Stimulated activated naive CD8-positive, alpha-beta T cell treated with anti-CD3 and anti-CD28 coated beads, Interleukin-15, Interleukin-2, amounts not matched to agents 100 U/mL and 50 U/mL, for 24 hours (primary cell): ENCODE measurements at places on chromosomes 1 and 21.

- DNase-seq: peak; percentile 35
These were observed 10.1 kb upstream of the SESN2 start for GRCh38 chr1:28249013-28249865.

DNA sequence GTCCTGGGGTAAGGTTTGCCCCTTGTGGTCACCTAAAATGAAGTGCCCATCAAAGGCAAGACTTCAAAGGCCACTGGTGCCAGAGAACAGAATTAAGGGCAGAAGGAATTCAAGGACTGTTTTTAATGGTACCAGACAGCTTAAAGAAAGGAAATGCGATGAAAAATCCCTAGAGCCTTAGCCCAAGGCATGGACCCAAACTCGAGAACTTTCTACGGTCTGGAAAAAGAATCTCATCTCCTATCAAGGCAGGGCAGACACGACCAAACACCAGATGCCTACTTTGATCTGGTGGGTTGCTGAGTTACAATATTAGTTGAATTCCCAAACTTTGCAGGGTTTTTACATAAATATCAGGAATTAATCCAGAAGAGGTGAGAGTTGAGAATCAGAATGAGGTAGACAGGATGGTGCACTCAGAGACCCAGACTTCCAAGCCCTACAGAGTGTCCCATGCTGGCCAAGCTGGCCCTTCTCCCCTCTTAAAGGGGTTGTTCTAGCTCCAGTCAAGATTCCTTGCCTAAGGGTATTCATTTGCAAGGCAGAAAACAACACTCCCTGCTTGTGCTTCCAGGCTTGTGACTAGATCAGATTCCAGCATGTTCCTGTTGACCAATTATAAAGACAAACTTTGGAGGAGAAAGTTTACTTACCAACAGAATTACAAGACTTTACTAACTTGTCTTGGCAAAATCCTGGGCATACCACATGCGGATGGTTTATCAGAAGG is 48.0 kb downstream of the EDN2 start:
- no peak for DNase-seq

DNA sequence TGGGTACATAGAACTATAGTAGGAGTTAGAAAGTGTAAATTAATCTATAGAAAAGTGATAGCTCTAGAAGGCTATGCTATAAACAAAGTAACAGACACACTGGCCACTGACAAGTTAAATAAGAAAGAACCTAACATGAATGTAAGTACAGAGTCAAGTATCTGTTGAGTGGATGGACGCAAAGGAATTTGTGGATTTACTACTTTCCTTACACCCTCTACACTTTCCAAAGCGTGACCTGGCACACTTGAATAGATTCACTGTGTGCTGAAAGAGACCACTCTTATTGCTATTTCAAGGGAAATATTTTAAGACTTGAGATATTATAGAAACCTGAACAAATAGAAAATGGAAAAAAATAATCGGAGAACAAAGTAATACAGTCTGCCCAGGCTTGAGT is 142.8 kb upstream of the SAMSN1 start:
- no peak for DNase-seq

DNA sequence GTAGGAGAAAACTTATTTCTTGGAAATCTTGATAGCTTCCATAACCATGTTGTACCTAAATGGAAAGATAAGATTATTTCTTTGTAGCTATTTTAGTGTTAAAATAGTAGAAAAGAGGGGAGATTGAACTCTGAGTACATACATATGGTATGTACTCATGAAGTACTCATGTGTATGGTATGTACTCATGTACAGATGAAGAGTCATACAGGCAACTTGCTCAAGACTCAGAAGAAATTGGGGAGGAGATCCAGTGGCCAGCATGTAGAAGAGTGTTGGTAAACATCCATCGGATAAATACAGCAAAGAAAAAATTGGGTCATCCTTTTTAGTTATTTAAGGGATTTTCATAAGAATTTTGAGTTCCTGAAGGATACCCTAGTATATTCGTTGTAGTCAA is 29.0 kb downstream of the MDM4 start:
- DNase-seq: no peak

DNA sequence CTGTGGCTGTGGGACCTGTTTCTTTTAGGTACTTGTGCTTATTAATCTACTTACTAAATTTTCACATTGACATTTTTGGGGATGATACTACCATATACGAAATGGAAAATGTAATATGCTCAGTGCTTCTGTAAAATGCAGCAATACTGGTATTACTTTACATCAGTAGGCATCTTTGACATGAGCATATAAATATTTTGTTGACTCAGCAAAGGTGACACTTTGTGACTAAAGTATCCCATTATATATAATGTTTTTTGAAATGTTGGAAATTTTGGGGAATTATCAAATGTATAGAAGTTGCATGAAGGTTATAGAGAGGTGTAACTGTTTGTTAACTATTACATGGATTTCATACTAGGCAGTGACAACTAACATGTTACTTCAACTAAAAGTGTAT is 2.3 kb upstream of the FAM177B start:
- no peak for DNase-seq

- DNase-seq: no peak
These were observed 7.7 kb downstream of the MROH7 start for GRCh38 chr1:54649130-54649898.

DNA sequence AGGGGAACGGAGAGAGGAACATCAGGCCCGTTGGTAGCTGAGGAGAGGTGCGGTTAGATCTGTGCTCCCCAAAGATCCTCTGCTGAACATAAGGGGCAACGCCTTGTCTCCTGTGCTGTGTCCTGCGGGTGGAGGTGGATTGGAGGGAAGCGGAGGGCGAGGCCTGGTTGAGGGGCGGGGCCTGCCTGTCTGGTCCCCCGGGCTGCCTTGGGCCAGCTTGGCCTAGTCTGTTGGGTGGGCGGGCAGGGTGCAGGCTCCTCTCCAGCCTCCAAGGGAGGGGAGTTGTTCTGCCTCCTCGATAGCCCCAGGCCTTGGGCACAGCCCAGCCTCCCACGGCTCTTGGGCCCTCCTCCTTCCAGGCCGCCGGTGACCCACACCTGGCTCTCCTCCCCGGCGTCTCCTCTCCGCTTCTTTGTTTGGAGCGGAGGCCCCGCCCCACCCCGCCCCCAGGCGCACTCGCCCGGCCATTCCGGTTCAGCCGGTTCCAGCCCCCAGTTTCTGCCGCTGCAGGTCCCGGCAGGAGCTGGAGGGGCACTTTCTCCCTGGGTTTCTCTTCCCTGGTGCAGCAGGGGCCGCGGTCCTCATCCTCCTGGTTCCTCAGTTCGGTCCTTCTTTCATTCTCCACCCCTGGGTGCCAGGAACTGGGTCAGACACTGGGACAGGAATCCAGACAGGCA is 19.4 kb downstream of the PTPRF start:
- DNase-seq: peak; percentile 19

GRCh38 chr1:185636848-185637247 is 97.3 kb upstream of the HMCN1 start:
- peak; percentile 10 for DNase-seq

DNA sequence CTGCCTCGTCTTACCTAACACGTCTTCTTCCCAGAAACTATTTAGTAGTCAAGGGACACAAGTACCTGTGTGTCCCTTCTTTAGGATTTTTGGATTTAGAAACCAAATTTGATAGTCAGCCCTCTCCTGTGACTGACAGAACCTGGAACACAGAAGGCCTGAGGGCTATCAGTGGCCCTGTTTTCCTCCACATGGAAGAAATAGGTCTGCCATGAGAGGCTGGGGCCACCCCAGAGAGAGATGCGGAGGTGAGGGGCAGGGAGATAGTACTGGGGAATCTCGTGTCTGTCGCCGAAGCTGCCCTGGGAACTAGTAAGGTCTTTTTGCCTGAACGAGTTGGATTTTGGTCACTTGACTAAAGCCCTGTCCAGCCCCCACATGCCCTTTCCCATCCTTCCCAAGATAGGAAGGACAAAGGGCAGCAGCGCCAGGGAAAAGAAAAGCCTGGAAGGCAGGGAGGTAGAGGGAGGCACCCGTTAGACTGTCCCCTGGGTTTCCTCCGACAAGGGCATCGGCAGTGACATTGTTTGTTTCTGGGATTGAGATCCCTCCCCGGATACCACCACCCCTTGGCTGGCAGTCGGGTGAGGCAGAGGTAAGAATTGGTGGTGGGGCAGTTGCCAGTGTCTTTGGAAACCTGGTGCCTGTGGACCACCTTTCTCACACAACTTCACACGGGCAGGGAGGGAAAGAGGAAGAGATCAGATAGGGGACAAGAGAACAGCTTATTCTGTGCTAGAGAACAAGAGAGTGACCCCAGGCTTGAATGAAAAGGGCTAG is 19.8 kb downstream of the SMIM12 start:
- DNase-seq: no peak

- peak; percentile 90 for DNase-seq
These were observed 893 bp downstream of the RCC2 start for GRCh38 chr1:17438318-17439249.

DNA sequence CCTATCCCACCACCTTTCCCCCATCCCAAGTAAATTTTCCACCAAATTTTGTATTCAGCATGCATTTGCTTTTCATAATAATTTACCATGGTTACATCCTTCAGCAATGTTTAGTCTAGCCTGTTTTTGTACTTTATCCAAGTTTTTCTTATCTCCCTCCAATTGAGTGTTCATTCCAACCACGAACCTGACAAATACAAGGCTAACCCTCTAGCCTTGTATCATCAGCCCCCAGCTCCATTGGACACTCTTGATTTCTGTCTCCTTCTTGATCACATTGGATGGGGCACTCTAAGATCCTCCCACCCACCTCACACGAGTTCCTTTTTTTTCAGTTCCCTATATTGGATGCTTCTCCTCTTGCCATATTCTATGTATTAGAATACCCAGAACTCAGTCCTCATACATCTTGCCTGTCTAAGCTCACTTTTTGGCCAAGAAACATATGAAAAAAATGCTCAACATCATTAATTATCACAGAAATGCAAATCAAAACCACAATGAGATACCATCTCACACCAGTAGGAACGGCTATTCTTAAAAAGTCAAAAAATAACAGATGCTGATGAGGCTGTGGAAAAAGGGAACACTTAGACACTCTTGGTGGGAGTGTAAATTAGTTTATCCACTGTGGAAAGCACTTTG is 40.5 kb upstream of the SLC35F3 start:
- DNase-seq: no peak

GRCh38 chr1:114379358-114379757 is 131.6 kb downstream of the TRIM33 start:
- DNase-seq: no peak

- DNase-seq: peak; percentile 20
These were observed 41.8 kb upstream of the CAMTA1 start for GRCh38 chr1:6743189-6744101.

DNA sequence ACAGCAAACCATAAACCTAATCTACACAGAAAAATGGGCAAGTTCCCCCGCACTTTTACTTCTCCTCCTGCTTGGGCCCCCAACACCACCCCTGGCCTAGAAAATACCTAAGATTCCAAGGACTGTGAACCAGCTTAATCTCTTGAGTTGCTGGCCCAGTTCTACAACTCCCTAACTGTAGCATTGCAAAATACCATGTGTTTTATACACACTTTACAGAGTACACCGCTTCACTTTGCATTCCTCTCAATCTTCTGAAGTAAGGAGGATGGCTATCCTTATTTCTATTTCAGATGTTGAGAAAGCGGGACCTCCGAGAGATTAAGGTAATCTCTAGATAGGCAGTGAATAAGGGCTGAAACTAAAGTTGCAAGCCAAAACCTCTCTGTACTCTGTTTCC is 408.3 kb upstream of the NR5A2 start:
- no peak for DNase-seq

- DNase-seq: no peak
These were observed 154.2 kb upstream of the NRIP1 start for GRCh38 chr21:15219039-15219438.

GRCh38 chr1:41683681-41684500 is 199.4 kb upstream of the EDN2 start:
- peak; percentile 54 for DNase-seq

DNA sequence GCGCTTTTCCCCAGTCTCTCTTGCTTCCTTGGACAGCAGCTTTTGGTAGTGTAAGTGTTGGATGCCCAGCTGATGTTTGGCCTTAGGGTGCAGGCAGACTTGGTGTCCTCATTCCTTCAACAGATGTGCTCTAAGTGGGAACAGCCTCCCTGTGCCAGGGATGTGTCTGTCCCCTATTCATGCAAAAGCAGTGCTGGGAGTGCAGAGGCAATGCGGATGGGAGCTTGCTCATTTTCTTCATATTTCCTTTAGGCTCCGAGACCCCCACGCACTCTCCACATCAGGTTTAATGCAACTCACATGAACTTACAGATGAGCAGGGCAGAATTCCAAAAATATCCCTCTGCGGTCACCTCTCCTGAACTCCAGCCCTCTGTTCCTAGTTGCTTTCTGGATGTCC is 96.1 kb downstream of the IER5 start:
- no peak for DNase-seq

DNA sequence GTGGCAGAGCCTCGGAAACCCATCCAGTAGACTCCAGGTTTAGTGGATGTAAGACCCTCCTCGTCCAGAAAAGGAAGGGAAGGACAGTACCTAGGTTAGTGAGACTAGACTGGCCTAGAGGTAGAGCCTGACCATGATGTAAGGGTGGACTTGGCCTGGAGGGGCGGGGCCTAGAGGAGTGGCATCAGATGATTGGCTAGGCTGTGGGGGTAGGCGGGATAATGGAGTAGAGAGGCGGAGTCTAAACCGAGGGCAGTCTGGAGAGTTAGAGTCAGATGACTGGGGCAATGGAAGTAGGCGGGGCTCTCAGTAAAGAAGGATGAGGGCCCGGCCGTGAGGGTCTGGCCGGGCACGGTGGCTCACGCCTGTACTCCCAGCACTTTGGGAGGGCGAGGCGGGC is 70.1 kb downstream of the EPHB2 start:
- DNase-seq: no peak

- DNase-seq: no peak
These were observed 19.8 kb downstream of the LMO4 start for GRCh38 chr1:87348341-87349019.

DNA sequence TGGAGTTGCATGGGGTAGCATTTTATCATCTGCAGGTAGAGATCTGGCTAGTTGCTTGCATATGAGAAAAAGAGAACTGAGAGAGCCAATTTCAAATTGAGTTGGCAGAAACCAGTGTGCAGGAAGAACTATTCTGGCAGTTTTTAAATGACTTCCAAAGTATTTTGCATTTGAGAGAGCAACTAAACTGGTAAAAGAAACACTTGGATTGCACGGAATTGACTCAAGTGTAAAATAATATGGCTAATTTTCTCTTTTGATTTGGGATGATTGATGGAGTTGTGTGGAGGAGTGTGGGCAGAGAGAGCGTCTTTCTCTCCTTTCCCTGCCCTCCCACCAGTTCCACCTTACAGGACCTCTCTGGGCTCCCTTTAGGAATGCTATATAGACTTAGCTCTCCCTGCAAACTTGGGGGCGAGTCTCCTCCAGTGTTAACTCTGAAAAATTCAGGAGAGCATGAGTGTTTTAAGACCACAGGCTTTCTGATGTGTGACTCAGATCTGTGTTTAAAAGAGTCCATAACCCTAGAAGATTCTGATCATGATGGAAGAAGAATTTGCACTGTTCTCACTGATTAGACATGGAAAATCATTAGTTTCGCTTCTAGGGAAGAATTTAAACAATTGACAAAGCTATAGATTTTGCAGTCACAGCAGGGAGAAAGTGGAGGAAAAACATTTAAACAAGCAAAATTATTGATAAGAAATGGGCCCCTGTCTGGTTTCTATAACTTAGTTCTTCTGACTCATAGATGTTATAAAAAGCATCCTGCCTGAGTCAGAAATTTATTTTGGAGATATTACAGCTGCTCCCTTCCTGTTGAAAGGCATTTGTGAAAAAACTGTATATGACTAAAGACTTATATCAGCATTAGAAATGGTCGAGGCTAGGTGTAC is 24.9 kb upstream of the CTBS start:
- no peak for DNase-seq
